NCI-H187 (cell line): ENCODE measurements at places on chromosomes 7 and 10.

DNA sequence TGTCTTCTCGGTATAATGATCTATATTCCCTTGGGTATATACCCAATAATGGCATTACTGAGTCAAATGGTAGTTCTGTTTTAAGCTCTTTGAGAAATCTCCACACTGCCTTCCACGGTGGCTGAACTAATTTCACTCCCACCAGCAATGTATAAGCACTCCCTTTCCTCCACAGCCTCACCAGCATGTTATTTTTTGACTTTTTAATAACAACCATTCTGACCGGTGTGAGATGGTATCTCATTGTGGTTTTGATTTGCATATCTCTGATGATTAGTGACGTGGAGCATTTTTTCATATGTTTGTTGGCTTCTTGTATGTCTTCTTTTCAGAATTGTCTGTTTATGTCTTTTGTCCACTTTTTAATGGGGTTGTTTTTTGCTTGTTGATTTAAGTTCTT is 33.6 kb downstream of the KIAA1217 start:
- no peak for DNase-seq

GRCh38 chr7:89094269-89094668 is 298.7 kb upstream of the TEX47 start:
- DNase-seq: no peak

DNA sequence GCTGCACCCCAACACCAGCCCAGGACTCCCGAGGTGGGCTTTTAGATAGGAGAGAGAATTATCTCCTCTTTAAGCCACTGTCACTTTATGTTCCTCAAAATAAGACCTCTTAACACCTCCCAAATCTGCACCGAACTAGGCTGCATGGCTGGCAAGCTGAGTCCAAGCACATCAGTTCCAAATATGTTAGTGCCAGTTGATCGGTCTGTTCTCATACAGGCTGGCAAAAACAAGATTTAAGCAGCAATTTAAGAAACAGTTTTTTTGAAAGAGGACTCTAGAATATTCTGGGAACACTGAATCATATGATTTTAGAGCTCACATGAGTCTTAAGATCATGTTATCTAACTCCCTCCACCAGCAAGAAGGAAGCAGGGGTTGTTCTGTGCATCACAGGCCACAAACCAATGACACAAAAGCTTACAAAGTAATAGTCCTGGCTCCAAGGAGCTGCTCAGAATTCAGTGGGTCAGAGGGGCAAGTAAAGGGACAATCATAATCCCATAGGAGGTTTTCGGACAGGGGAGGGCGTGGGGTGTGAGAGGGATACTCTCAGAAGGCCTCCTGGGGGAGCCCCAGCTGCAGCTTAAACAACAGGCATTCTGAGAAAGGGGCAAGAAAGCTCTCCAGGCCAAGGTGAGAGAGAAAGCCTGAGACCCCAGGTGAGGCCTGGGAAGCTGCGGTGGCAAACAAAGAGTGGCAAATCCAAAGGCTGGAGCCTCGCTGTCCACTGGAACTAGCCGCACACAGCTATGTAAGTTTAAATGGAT is 7.1 kb downstream of the COBL start:
- DNase-seq: no peak

- DNase-seq: no peak
Observed at GRCh38 chr7:129949292-129950133, 3.2 kb downstream of the UBE2H start.

- no peak for DNase-seq
Observed at GRCh38 chr10:494149-494542, 195.3 kb downstream of the DIP2C start.

GRCh38 chr7:117148971-117149370 is 173.9 kb downstream of the WNT2 start:
- no peak for DNase-seq

DNA sequence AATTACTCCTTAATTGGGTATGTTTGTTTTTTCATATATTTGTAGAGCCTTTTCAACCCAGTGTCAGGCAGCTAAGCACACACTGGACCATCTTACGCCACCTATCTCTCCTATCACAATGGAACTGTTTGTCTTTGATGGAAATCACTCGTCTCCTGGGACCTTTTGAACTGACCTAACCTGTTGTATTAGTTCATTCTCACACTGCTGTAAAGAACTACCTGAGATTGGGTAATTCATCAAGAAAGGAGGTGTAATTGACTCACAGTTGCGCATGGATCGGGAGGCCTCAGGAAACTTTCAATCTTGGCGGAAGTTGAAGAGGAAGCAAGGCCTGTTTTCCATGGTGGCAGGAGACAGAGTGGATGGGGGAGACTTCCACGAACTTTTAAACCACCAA is 182.0 kb downstream of the TCERG1L start:
- no peak for DNase-seq

DNA sequence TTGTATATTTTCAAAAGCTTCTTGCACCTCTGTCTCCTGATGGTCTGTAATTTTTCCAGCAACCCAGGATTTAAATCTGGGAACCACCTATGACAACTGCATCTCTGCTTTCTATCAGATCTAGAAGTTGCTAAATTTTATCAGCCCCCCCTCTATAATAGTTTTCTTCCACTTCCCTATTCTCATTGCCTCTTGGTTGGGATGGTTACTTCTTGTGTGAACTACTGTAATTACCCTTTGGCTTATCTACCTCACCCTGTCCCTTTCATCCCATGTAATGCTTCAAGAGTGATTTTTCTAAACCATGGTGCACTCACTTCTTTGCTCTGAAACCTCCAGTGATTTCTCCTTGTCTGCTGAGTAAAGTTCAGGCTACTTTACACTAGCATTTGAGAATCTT is 92.3 kb downstream of the BMPR1A start:
- DNase-seq: no peak

DNA sequence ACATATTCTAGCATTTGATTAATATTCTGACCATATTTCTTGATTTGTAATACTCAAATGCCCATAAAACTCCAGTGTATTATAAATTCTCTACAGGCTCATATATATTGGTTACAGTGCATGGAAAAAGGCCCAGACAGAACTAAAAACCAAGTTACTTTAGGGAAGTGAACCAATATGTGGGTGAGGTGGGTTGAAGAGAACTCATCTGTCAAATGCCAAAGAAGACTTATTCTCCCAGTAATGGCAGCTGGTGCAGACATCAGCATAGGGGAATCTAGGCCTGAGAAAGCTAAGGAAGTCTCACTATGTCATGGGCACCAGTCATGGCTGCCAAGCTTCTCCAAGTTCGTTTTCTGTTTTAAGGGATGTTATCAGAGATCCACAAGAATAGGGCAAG is 30.6 kb downstream of the ZNF248 start:
- no peak for DNase-seq
